Spinal cord (tissue), 10 donors: ENCODE measurements at places on chromosomes 1 and 21.

- H3K4me3 ChIP-seq = no peak overlapping the region
- H3K27ac ChIP-seq = no peak overlapping the region
- no peaks in the 10 kb centered on the region for H3K4me1 ChIP-seq
- H3K27me3 ChIP-seq = no peaks in the 10 kb centered on the region
- DNase-seq = no peak
Measured at GRCh38 chr1:221972276-221973235, 230.7 kb upstream of the DUSP10 start.

DNA sequence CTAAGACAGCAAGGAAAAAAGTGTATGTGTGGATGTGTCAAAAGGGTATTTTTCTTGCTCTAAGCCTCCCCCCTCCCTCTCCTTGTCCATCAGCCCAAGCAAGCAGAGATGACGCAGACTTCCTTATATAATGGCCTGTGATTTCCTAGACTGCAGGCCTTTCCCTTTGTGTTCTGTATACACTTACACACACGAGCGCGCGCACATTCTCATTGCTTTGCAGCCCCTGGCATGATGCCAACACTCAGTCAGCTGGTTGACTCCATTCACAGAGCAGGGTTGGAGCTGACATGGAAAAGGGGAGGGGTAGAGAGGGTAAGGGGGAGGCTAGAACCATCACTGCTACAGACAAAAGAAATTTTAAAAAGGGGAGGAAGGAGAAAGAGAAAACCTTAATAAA, 41.8 kb downstream of the GATAD2B start:
- peaks cover 18% of the 10 kb centered on the region for H3K4me1 ChIP-seq
- peak; percentile 93 for DNase-seq
- H3K4me3 ChIP-seq = peak overlapping the region; percentile 40

DNA sequence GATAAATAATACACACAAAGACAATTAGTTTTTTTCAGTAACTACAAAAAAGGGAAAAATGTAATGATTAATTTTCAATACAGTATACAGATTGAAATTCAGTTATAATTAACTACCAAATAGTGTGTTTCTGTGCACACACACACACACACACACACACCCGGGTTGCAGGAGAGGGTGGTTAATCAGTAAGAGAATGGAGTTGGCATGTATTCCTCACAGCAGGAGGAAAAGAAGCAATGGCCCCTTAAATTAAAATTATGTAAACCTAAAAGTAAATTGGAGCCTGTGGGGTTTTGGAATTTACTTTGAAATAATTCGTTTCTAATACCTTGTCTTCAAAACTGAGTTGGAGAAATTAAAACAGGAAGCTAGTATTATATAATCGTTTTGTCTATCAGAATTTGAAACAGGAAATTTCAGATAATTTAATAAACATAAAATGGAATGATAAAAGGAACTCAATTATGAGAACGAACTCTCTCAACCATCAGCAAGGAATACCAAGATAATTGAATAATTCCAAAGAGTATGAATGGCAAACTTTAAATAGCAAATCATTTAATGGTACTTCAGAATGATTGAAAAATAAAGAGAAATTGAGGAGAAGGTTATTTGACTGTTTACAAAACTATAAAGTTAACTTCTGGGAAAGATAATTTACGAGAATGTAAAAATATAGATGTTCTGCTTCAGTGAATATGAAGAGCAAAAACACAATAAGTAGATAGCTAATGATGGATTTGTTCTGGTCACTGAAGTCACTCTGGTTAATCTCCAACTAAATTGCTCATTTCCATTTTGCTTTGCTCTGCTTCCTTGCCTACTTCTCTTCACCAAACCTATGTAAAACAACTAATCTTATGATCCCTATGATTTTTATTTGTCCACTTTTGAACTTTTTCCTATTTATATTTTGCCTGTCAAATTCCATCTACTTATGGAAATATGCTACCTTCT, 547.9 kb upstream of the ZP4 start:
- H3K27me3 ChIP-seq = no peaks in the 10 kb centered on the region
- H3K4me1 ChIP-seq = no peaks in the 10 kb centered on the region
- DNase-seq = no peak
- no peak overlapping the region for H3K4me3 ChIP-seq
- no peaks in the 10 kb centered on the region for H3K36me3 ChIP-seq

GRCh38 chr1:207941665-207942064, 30.7 kb upstream of the CD34 start:
- no peaks in the 10 kb centered on the region for H3K27me3 ChIP-seq
- H3K4me1 ChIP-seq = peaks cover 2% of the 10 kb centered on the region
- H3K36me3 ChIP-seq = no peaks in the 10 kb centered on the region
- H3K27ac ChIP-seq = peak overlapping the region; percentile 59
